Germinal center (tissue), 1 donor: ENCODE measurements at places on chromosomes 2 and 18.

DNA sequence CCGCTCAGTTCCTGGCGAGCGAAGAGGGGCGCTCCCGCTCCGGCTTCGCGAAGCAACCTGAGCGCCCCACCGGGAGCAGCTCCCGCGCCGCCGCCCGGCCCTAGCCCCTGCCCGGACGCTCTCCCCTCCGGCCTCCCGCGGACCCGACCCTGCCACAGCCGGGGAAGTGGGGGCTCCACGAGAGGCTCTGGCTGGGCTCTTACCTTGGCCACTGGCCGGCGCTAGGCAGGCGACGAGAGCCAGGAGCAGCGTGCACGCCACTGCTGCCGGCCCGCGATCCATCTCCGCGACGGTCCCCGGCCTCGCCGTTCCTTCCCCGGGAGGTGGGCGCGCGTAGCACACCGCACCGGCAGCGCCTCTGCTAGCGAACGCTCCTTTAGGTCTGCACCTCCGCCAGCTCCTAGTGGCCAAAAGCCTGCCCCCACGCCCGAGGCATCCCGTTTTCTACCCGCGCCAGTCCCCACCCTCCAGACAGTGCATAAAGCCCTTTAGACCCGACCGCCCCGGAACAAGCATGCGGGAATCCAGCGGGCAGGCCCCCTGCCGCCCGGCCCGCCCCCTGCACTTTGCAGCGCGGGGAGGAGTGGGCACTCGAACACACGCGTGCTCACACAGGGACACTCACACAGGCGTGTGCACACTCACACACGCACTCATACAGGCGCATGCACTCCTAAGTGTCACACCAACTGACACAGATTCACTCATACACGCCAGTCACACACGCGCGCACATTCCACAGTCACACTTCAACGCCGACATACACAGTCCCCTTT is at the start of gene LRP2:
TSS of gene LRP2 (minus strand) at position 417 of the 776 bp plus-strand sequence. CDS start at position 282, 135 bp downstream.
- DNase-seq: peak; percentile 29

GRCh38 chr18:76314496-76314895 is 180.5 kb downstream of the ZNF516 start:
- DNase-seq: no peak

DNA sequence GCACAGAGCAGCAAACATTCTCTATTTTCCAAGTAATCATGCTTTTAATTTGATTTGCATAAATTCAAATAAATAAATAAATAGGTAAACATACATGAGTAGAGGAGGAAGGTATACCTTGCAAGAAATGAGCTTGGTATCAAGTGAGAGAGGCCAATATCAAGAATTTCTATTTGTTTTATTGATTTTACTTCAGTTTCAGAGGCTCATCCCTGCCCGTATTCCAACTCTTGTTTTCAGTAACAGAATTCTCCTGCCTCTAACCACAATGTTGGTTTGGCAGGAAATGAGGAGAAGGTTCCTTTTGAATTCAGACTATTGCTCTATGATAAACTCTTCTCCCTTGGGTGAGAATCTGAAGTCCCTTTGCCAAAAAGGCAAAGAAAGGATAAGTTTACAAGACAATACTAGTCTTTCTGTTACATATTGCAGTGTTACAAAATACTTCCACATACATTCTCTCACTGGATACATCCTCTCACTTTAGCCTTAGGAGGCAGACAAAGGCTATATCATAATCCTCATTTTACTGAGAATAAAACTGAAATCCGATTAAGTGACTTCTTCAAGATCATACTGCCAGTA is 68.3 kb upstream of the ZNF397 start:
- DNase-seq: no peak

DNA sequence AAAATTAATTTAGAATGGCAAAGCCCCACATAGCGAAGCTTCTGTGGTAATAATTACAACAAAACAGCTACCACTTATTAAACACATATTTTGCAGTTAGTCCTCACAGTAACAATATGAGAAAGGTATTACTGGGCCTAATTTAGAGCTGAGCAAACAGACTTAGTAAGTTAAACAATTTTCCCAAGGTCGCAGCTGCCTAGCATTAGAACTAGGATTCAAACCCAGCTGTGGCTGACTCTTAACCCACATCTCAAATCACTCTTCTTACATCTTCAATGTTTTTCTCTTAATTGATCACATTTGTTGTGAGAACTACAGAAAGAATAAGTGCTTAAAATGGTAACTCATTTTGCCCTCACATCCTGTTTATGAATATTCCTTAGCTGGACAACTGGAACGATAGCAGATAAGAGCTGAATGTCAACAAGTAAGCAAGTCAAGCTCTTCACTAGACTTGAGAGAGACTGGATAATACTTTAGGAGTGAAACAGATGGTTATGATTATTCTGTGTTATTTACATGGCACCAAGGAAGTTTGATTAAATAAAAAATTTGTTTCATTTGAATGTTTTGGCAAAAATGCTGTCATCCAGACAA is 59.4 kb upstream of the TMEM17 start:
- DNase-seq: no peak

- DNase-seq: peak; percentile 36
Measured at GRCh38 chr2:204325468-204325867, 219.8 kb upstream of the PARD3B start.

DNA sequence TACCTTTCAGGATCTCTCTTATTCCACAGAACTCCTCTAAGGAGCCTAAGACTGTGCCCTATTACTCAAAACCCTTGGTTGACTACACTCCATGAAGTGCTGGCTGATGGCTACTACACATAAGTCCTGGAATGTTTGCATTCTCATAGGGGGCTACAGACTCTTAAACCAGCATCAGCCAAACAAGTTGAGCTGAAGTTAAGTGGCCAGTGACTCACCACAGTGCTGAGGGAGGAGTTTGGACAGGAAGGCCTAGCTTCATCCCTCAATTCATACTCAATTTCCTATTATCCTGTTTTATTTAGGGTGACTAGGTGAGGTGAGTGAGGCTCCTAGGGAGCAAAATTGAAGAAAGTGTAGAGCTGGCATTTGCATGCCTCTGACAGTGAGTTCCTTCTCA is 246.7 kb downstream of the SMAD2 start:
- no peak for DNase-seq

GRCh38 chr2:43212931-43213330 is 13.5 kb downstream of the ZFP36L2 start:
- no peak for DNase-seq

DNA sequence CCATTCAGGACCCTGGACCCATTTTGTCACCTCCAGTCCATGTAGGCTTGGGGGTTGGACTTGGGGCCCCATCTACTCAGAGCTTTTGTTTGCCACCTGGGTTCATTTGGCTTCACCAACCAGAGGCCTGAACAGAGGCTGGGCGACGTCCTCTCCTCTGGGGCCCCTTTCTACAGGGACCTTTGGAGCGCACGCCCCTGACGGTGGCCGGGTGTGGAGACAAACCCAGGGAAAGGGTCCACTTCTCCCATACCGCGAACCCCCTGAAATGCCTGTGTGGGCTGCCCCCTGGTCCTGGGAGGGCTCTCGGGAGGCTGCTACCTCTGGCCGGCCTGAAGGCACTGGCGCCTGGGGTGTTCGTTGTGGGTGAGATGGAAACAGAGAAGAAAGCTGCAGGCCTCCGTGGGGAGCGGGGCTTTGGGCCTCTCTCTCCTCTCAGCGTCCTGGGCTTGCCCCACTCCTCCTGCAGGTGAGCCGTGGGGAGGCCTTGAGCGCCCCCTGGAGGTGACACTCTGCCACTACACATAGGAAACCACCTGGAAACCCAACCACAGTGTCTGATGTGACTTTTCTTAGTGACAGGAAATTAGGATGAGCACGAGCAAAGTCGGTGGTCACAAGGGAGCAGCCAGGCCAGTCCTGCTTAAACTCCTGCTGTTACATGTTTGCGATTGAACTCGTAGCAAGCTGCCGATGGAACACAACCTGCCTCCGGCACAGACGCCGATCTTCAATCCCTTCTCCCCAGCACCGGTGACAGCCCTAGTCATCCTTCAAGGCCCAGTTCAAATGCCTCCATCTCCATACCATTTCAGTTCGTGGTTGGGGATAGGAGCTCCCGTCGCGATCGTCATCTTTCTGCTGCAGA is 12.0 kb upstream of the NTSR2 start:
- peak; percentile 86 for DNase-seq

DNA sequence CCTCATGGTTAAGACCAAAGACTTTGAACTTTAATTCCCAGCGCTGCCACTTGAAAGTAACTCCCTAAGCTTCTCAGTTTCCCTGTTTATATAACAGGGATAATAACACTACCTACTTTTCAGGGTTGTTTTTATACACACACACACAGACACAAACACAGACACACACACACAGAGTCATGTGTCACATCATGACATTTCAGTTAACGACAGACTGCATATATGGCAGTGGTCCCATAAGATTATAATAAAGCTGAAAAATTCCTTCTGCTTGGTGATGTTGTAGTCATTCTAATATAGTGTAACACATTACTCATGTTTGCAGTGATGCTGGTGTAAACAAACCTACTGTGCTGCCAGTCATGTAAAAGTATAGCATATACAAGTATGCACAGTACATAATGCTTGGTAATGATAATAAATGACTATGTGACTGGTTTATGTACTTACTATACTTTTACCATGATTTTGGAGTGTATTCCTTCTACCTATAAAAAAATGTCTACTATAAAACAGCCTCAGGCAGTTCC is 89.2 kb upstream of the ITGA4 start:
- no peak for DNase-seq

GRCh38 chr2:162928356-162928755 is 89.8 kb upstream of the KCNH7 start:
- DNase-seq: no peak

GRCh38 chr2:46548521-46549144 is 69.3 kb downstream of the TMEM247 start:
- no peak for DNase-seq

DNA sequence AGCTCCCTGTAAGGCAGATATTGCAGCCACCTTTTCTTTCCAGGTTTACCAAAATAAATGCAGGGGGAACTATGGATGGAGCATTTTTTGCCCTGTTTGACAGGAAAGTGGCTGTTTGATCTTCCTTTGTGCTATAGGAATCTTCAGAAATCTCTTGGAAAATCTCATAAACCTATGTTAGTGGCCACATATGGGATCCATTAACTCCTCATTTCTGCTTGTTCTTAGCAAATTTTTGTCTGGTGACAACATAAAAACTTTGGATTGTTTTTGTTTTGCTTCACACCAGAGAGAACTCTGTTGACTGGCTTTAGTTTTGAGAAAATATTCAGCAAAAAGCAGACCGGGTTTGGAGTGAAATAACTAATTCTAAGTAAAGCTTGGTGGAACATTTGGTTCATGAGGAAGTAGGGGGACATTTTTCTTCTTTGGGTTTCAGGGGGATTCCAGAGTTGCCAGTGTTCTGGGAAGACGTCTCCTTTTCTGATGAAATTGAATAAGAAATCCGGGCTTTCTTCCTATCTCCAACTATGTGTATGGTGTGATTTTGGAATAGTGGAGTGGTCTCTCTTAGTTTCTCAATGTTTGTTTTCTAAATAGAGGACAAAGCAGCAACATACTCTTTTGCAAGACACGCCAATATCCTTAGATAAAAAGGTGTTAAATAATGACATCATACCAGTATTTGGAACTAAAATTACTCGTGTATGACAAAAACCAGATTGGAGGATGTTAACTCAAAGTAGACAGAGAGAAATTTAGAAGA is 174.4 kb downstream of the ICOS start:
- no peak for DNase-seq

DNA sequence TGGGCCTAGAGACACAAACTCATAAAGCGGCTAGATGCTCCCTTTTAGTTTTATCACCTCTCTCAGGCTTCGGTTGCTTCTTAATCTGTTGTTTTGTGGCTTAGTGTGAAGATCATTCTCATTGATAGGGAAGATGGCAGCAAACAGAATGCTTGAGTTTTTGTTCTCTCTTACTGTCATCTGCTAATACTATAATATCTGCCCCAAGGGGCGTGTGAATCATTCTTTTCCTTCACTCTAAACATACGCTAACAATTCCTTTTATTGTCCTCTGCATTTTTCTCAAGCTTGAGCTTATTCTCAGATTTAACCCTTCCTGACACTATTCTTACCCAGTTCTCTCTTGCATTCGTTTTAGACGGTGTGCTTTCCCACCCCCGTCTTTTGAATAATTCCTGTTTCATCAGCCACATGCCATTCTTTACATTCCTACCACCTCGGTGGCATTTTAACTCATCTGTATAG is 323.9 kb upstream of the NRP2 start:
- no peak for DNase-seq

- no peak for DNase-seq
Measured at GRCh38 chr18:2896990-2897389, 50.2 kb downstream of the EMILIN2 start.

GRCh38 chr2:20470211-20470610 is 23.3 kb downstream of the RHOB start:
- DNase-seq: no peak

- peak; percentile 23 for DNase-seq
Measured at GRCh38 chr2:160431441-160431840, 62.2 kb downstream of the RBMS1 start.

GRCh38 chr2:230362030-230362691 is 35.2 kb downstream of the SP140L start:
- DNase-seq: no peak

GRCh38 chr2:148614014-148614321 is 30.6 kb upstream of the EPC2 start:
- DNase-seq: no peak

DNA sequence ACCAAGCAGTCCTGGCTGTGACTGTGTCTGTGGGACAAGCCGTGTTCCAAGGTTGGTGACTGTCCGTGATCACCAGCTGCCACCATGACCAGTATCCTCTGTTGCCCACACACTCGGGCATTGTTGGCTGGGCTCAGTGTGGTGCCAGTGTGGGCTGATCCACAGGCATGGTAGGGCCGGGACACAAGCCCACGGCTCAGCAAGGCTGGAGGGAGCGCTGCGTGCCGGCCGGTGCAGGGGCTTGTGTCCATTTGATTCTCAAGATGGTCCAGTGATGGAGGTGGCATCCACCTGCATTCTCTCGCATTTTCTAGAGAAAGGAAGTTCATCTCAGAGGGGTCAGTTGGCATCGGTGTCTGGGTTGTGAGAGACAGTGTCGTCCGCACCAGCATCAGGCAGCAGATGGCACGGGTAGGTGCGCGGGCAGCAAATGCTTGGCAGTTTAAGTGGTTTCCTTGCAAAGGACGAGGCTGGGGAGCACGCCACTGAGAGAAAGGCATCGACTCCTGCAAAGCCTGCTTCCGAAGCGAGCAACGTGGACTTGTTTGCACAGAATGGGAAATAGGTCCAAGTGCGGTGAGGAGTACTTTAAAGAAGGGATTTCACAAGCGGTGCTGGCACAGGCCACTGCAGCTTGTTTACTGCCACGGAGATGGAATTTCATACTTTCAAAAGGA is 20.9 kb downstream of the TWIST2 start:
- DNase-seq: no peak

DNA sequence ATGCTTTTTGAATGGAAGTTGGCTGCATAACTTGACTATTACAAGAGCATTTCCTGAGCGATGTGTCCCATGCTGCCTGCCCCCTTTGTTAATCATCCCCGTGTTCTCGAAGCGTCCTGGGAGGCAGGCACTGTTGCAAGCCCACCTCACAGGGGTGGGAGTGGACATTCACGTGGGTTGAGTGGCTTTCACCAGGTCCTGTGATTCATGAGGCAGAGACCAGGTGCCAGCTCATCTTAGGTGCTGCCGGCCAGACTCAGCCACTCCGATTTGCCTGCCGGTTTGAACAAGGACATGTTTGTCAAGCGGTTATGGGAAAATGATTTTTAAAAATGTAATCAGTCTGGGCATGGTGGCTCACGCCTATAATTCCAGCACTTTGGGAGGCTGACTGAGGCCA is 112.5 kb downstream of the ZNF532 start:
- no peak for DNase-seq
